IMR-90 (cell line): ENCODE measurements at places on chromosomes 13 and 19. TPM values are rescaled to one million over a fixed set of nuclear protein-coding genes. Genes with fewer than 3 reads are reported as not detected.
A peak's percentile ranks its signal among the peaks of the same experiment; 100 is the strongest.

Gene TSEN34
- polyA plus RNA-seq, result 69.4 and 85.4 TPM in 2 replicates

Gene POU2F2
- 5.0 and 6.6 TPM in 2 replicates for polyA plus RNA-seq

Gene CARD8
- polyA plus RNA-seq, result 11.8 and 15.5 TPM in 2 replicates

GRCh38 chr19:13172346-13173138 is 22.3 kb downstream of the IER2 start:
- peak; percentile 83 for DNase-seq

Gene ZNF681
- 0.10 and 0.15 TPM in 2 replicates for polyA plus RNA-seq

Gene MCEMP1
- 0.15 TPM in 1 of 2 replicates, not detected in the other for polyA plus RNA-seq

- peak; percentile 44 for DNase-seq
Measured at GRCh38 chr19:28737021-28737895, 475.7 kb downstream of the UQCRFS1 start.

Gene KLF16
- 13.1 and 31.4 TPM in 2 replicates for polyA plus RNA-seq

GRCh38 chr13:43239275-43239840 is 216.0 kb downstream of the DNAJC15 start:
- no peak for DNase-seq
